Stimulated activated CD4-positive, alpha-beta T cell treated with anti-CD3 and anti-CD28 coated beads, Interleukin-15, amount 100 ng/mL, for 48 hours (primary cell): ENCODE measurements at places on chromosomes 13 and 19.

- no peak for DNase-seq
Measured at GRCh38 chr13:36030670-36031331, 100.4 kb downstream of the DCLK1 start.

DNA sequence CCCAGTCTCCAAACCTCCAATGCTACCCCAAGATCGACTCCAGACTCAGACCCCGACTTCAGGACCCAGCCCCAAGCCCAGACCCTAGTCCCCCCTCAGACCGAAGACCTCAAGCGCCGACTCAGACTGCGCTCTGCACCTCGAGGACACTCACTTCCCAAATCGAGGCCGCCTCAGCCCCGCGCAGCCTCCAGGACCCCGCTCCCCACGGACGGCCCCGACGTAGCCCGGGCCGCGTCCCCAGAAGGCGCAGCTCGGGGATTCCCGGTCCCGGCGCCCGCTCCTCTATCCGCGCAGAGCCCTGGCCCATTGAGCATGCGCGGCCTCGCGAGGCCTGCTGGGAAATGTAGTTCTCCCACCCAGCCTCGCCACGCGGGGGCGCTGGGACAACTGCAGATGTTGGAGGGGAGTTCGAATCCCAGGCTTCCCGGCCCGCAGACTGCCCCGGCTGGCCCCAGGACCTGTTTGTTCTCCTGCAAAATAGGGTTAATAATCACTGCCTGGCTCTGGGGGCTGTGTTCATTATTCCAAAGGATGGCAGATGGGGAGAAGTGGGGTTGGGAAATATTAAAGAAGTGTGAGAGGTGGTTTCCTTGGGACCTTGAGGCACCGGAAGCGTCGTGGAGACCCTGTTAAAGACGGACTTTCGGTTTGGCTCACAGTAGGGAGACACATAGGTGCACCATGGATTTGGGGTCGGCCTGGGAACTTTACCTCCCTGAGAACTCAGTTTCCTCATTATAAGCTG is at the start of gene APBA3:
TSS of gene APBA3 (minus strand) at position 311 of the 748 bp plus-strand sequence. CDS start 1,428 bp downstream, outside the sequence.
- peak; percentile 91 for DNase-seq

DNA sequence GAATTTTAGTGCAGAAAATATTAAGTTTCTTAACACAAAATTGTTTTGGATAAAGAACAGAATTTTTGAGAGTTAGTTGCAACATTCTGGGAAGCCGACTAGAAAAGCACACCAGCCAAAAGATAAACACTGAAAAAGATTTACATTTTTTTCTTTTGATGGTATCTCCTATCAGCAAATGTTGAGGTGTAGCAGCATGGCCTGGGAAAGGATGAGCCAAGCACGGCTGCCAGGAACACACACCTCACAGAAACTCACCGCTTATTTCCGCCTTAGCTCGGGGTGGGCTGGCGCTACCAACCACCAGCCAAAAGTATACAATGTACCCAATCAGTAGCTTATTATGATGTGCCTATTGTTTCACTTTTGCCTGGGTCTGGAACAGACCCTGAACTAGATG is 134.7 kb downstream of the MIPEP start:
- DNase-seq = no peak

- DNase-seq = no peak
Measured at GRCh38 chr13:79141082-79141481, 265.0 kb downstream of the RBM26 start.

GRCh38 chr19:47896773-47897172 is 10.7 kb upstream of the SULT2A1 start:
- no peak for DNase-seq

GRCh38 chr19:47022140-47022536 is 2.5 kb downstream of the NPAS1 start:
- DNase-seq = no peak

- no peak for DNase-seq
Measured at GRCh38 chr13:36355632-36356031, 9.4 kb upstream of the SPART start.

GRCh38 chr13:95030821-95031343 is 270.4 kb downstream of the ABCC4 start:
- no peak for DNase-seq
